ENCODE measurements at places on chromosomes 4 and X.

GRCh38 chr4:185189606-185190305 lies 14.0 kb downstream of the CFAP97 start:
- no peak for DNase-seq

DNA sequence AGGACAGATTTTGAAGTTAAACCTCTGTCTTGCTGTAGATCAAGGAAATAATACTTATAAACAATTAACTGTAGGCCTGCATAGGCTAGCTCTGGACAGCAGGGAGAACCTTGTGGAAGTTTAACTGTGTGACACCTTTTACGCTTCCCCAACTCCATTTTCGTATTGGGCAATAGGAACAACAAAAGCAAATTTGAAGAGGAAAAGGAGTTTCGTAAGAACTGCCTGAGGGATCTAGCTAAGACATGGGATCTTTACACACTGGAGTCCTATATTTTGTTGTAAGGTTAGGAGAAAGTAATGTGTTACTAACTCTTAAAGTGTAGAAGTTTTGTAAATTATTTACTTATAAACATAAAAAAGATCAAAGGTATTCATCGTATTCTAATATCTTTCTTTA lies 324.9 kb upstream of the CASK start:
- DNase-seq, result no peak

DNA sequence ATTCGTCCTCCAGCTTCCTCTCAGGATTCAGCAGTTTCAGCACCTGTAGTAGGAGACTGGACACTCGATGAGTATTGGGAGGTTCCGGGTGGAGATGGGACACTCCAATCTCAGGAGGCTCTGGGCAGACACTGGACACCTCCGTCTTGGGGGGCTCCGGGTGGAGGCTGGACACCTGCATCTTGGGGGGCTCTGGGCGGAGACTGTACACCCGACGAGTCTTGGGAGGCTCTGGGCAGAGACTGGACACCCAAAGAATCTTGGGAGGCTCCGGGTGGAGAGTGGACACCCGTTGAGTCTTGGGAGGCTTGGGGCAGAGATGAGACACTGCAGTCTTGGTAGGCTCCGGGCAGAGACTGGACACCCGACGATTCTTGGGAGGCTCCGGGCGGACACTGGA lies 28.7 kb upstream of the LANCL3 start:
- no peak for DNase-seq

DNA sequence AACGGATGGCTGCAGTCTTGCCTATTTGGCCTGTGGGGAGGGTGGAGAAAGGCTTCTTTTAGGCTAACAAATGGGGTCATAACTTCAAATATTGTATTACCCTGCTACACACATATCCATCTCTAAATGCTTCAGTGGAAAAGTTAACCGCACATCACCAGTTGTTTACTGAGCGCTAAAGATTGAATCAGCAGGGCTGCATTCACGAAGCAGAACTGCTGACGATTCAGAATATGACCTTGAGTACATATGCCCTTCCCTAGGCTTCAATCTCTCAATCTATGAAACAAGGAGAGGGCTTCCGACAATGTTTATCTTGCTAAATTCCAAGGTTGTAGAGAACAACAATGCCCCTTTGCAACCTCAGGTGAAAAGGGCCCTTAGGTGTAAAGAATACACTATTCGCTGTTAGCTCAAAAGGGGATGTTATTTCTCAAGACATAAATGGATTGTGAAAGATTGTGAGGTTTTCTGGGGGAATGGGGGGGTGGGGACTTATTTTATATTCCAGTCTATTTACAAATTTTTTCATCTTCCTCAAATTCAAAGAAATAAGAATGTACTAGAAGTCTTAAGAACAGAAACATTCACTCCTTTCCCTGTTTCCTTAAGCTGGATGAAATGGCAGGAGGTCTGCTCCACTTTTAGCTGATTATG lies 2.6 kb upstream of the ATP6AP2 start:
- no peak for DNase-seq

DNA sequence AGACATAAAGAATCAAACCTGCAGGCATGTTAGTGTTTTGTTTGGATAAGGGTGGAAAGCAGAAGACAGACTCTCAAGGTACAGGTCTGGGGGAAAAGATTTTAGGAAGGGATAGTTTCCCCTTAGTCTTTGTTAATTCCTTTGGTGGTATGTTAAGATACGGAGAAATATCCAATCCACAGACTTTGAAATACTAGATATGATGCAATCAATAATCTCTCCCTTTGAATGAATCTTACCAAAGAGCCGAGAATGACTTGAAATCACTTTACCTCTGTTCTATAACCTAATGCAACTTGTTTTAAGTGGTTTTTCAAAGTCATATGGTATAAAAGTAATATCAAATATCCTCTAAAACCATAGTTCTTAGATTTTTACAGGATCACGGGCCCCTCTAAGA lies 5.3 kb upstream of the BDH2 start:
- DNase-seq, result no peak
